ENCODE measurements at places on chromosomes 1 and 21. TPM values are rescaled to one million over a fixed set of nuclear protein-coding genes. Genes with fewer than 3 reads are reported as not detected.

Gene GBP4
- 36.5 TPM for total RNA-seq

Gene ZNF648
- 0.21 TPM for total RNA-seq

Gene BLACAT1
- total RNA-seq, result 0.61 TPM

Gene KRTAP19-6
- total RNA-seq, result not detected

Gene NR1I3
- not detected for total RNA-seq

Gene RXRG
- total RNA-seq, result not detected

Gene MCOLN3
- total RNA-seq, result 0.43 TPM

Gene OR2T33
- not detected for total RNA-seq
